Keratinocyte (primary cell): ENCODE measurements at places on chromosomes 1 and 21. TPM values are rescaled to one million over a fixed set of nuclear protein-coding genes. Genes with fewer than 3 reads are reported as not detected.

The ZFP69B gene
- polyA plus RNA-seq = 1.1 to 1.9 TPM (median 1.7 TPM) in 3 replicates

The PIK3CD gene
- polyA plus RNA-seq = 7.7 to 15.5 TPM (median 7.8 TPM) in 3 replicates

The CELSR2 gene
- 7.3 to 13.7 TPM (median 12.6 TPM) in 3 replicates for polyA plus RNA-seq

DNA sequence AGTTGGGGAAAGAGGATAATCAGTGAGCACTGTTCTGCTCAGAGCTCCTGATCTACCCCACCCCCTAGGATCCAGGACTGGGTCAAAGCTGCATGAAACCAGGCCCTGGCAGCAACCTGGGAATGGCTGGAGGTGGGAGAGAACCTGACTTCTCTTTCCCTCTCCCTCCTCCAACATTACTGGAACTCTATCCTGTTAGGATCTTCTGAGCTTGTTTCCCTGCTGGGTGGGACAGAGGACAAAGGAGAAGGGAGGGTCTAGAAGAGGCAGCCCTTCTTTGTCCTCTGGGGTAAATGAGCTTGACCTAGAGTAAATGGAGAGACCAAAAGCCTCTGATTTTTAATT is 42.7 kb downstream of the YARS1 start:
- no peak for DNase-seq

DNA sequence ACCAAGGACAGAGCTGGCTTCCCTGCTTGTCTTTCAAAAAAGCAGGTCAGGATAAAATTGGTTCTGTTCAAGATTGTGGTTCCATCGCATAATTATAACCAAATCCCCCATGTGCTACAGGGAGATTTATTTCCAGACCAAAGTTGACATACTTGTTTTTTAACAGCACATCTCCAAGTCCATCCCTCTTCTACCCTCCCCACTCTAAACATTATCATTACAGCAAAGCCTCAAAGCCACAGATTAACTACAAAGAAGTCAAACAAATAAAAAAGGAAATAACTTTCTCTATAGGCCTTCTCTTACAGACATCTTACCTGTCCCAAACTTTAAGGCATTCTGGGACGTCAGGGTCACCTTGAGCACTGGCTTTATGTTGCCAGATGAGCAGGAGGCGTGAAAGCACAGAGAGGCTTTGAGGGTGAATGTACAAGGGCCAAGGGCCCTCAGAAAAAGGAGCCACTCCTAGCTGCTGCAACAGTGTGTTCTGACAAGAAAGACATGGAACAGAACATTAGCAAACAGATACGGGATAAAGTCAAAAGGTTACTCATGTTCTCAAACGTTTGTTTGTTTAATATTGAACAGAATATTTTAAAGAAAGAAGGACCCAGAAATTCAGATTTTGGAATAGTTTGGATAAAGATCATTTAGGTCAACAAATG is 31.2 kb downstream of the UBR4 start:
- DNase-seq = no peak

DNA sequence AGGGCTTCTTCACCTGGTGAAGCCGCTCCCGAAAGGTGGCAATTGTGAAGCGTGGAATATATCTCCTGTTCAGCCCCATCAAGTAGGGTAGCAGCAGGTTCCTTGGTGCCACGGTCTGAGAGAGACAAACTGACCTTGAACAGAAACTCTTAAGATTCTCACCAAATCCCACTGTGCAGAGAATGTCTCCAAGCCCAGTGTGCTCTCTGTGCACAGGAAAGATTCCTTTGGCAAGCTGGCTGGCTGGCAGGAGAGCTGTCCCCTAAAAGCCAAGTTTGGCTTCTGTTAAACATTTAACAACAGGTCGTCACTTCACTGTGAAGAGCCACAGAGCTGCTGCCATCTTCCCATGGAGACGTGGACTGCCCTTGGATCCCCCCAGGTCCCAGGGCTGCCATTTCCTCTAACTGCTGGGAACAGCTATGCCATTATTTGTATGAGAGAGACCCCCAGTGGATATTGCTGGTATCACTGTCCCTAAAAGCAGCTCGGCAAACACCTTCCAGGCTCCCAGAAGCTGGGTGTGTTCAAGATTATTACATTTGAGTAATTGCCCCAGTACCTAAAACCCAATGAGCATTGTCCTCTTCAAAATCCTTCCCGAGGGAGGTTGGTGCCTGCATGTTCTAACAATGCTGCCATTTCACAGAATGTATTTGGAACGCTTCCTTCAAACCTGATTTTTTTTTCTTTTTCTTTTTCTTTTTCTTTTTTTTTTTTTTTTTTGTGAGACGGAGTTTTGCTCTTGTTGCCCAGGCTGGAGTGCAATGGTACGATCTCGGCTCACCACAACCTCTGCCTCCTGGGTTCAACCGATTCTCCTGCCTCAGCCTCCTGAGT is 71.8 kb downstream of the CD58 start:
- DNase-seq = no peak

GRCh38 chr21:42480736-42481135 is 15.3 kb downstream of the RSPH1 start:
- DNase-seq = no peak

DNA sequence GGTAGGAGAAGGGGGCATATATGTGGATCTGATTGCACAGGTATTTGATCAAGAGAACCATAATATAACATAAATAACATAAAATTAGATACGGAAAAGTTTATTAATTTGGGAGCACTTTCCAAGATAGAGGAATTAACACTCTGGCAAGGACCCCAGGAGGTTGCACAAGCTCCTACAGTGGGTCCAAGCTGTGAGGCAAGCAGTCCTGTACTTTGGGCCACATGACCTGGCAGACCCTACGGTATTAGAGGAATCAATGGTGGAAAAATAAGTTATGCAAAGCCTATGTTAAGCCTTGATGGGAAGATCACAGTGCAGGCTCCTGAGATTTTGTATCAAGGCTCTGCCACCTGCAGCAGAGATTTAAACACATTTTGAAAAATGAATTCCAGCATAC is 220.1 kb downstream of the COL24A1 start:
- no peak for DNase-seq

- no peak for DNase-seq
These were observed 844 bp upstream of the MEAF6 start for GRCh38 chr1:37515185-37516034.

DNA sequence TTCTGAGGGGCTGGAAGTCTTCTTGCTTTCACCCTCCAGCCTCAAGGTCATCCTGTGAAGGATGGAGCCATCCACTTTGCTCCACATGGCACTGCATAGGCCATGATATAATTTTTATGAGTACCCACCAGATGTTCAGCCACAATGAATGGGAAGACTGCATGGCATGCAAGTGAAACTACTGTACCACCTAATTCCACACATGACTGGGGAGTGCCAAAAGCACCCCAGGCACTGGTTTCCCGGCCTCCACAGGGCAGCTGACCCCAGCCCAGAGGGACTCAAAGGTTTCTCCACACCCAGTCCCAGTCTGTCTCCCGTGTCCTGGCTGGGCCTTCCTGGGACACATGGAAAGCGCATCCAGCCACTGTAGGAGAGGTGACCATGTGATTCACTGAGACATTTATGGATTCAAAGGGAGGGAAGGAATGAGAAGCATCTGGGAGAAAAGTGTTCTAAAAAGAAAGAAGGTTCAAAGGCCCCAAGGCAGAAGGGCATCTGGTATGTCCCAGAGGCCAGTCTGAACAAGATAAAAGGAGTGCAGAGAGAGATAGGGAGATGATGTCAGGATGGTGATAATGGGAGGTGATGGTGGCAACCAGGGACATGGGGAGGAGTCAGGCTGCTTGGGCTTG is 12.1 kb downstream of the RHOU start:
- no peak for DNase-seq

- no peak for DNase-seq
These were observed at the start of gene CLDN8 for GRCh38 chr21:30216041-30216723. Gene CLDN8, minus strand, starts transcription at chr21:30216097. Its CDS starts 172 bp downstream, at chr21:30215925.
